ENCODE measurements at places on chromosomes 11 and 22.

- no peak for DNase-seq
Observed at GRCh38 chr11:40722179-40722795, 737.2 kb downstream of the LRRC4C start.

GRCh38 chr22:38744981-38745380, 10.8 kb downstream of the SUN2 start:
- DNase-seq = no peak

DNA sequence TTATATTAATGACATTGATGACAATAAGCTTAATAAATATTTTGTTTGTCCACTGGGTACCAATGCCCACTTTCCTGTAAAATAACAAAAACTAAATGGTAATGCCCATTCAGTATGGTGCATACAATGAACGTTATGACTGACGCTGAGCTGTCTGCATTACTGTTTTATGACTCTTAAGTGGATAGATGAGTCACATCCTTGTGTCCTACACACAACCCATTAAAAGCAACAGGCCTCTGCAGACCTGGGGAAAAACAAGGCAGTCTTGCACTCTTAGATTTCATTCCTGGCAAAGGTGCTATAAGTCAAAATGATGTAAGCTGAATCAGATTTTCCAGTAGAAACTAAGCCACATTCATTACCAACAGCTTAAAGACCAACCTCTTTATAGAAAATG, 176.3 kb upstream of the TMEM45B start:
- DNase-seq = no peak

- no peak for DNase-seq
Observed at GRCh38 chr11:15349413-15349812, 234.7 kb downstream of the INSC start.

DNA sequence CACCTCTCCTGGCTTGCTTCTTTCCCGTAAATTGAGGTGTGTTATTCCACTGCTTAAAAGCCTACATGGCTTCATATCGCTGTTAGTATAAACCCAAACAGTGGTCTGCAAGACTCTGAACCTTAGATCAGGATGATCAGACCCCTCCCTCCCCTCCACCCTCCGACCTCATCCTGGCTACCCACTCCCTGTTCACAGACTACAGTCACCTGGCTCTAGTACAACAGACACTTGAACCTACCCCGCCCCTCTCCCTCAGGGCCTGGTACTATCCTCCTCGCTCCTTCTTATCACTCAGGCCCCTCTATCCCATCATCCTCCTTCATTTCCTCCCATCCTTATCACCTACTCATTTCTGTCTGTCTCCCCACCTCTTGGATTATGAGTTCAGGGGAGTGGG, 20.1 kb downstream of the PTPRJ start:
- DNase-seq = no peak

GRCh38 chr11:131178596-131178995, 191.8 kb upstream of the NTM start:
- no peak for DNase-seq

GRCh38 chr11:890794-891540, 19.6 kb downstream of the CHID1 start:
- no peak for DNase-seq

DNA sequence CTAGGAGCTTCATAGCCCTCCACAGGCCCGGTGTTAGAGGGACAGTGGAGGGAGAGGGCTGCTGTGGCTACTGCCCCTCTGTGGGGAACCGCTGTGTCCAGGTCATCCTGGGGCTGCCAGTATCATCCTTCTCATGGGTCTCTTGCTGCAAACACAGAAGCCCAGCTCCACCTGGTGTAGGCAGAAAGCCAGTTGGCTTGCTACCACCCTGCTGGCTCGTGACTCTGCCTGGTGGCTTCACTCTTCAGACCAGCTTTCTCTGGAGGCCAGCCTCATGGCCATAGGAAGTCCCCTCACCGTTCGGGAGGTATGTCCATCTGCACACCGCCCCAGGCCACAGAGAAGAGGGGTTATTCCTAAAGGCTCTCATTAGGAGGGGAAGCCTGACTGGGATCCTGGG, 19.4 kb upstream of the SUSD2 start:
- DNase-seq = no peak

GRCh38 chr11:6646918-6647679, 8.5 kb downstream of the DCHS1 start:
- no peak for DNase-seq

DNA sequence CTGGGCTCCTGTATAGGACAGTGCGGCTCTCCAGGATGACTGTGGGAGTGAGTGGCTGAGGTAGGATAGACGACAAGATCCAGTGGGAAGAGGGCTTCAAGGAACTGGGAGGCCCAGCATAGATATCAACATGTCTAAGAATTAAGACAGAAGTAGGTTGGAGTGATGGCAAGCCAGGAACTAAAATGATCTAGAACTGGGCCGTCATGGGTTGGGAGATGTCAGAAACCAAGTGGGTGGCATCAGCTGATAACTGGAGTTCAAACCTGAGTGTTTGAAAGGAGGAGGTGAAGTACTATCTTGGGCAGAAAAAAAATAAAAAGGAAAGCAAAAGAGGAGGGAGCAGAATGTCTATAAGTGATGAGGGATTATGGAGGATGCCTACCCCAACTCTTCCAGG, 7.1 kb upstream of the MEN1 start:
- DNase-seq = no peak

- DNase-seq = no peak
Observed at GRCh38 chr22:49398115-49398514, 429.6 kb downstream of the BRD1 start.

DNA sequence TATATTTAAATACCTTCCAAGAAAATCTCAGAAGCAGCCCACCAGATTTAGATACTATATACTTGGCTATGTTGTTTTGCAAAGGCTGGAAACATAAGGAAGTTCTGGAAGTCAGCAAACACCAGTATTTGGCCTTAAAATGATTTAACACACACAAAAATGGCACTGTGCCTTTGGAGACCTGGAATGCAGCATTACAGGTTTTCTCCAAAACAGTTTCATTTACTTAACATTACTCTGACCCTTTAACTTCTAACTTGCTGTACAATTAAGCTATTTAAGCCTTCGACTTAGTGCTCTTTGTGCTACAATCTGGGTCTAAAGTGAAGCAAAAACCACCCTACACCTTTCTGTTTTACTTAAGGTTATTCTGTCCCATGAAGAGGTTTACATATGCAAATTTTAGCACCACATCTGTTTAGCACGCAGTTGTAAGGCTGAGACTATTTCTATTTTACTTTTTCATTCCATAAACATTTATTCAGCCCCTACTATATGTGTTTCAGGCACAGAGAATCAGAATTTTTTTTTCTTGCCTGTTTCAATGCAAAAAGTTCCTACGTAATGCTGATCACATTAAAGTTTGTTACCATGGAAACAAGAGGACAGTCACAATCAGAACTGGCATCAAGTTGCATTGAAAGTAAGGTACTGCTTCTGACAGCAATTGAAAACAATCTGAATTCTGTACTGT, 70.3 kb downstream of the MAML2 start:
- no peak for DNase-seq

DNA sequence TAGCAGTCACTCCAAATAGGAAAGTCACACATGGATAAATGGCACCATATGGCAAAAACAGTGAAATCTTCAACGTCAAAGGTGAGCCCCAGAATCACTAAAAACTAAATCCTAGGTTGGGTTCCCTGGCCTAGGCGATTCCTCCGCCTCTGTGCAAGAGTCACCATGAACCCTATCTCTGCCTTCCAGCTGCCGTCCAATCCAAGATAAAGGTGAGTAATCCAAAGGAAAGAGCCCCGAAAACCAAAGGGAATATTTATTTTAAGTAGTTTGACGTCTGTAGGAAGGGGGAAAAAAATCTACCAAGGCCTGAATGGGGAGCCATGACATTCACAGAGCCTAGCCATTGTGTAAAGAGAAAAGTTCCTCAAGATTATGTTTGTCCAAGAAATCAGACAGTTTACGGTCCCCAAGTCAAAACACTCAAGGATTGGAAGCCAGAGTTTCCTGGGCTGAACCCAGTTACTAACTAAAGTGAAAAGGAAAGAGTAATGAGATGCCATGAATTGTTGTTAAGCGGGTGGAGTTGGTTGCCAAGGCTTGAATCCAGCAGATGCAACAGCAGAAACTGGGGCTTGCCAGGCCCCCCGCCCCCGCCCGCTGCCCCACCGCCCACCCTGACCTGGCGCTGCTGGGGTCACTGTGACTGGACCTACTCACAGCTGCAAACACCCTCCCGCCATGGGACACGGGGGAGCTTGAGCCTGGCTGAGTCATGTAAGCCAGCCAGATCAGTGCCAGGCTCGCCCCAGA, 39.7 kb upstream of the ETS1 start:
- no peak for DNase-seq

- DNase-seq = no peak
Observed at GRCh38 chr11:111585371-111585770, 16.9 kb upstream of the SIK2 start.

GRCh38 chr11:67355794-67356386, 2.5 kb upstream of the POLD4 start:
- no peak for DNase-seq

- no peak for DNase-seq
Observed at GRCh38 chr11:48110509-48110766, 106.2 kb upstream of the OR4B1 start.

DNA sequence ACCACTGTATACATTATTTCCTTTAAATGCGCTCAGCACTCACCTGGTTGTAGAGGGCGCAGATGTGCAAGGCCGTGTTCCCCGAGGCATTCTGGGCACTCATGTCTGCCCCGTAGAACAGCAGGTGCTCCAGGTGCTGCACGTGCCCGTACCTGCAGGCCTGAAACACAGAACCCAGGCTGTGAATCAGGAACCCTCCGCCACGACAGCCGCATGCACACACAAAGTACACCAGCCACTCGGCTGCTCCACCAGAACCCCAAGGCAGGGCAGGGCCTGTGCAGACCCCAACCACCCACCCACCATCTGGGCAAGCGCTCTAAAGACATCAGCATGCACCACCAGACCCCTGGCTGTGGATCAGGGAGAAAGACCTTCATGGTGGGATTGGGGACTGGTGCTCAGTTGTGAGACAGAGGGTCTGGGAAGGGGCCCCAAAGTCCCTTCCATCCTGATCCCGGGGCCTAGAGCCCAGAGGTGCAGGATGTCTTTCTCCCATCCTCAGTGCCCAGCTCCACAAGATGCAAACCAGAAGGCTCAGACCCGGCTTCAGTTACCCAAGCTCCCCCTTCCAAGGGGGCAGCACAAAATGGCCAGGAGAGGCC, 177.2 kb downstream of the SHANK2 start:
- no peak for DNase-seq

GRCh38 chr11:44029977-44030911, 17.5 kb upstream of the ACCSL start:
- no peak for DNase-seq

GRCh38 chr11:42657169-42657568, 654.6 kb upstream of the API5 start:
- no peak for DNase-seq

GRCh38 chr11:16669799-16670415, 68.5 kb upstream of the C11orf58 start:
- no peak for DNase-seq

DNA sequence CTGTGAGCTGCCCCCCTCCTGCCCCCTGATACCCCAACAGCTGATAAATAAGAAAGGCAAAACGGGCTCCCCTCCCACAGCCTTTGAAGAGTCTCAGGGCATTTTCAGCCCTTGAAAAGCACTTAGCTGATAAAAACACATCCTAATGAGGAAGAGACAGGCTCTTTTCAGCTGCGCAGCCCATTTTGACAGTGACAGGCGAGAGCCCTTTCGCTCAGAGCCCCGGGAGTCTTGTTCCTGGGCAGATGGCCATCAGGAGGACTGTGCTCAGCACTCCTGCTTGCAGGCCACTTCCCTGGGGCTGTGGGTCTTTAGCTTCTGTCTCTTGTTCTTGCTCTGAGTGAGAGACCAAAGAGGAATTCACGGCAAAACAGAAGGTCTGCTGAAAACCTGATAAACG, 757.2 kb downstream of the BRD1 start:
- no peak for DNase-seq

DNA sequence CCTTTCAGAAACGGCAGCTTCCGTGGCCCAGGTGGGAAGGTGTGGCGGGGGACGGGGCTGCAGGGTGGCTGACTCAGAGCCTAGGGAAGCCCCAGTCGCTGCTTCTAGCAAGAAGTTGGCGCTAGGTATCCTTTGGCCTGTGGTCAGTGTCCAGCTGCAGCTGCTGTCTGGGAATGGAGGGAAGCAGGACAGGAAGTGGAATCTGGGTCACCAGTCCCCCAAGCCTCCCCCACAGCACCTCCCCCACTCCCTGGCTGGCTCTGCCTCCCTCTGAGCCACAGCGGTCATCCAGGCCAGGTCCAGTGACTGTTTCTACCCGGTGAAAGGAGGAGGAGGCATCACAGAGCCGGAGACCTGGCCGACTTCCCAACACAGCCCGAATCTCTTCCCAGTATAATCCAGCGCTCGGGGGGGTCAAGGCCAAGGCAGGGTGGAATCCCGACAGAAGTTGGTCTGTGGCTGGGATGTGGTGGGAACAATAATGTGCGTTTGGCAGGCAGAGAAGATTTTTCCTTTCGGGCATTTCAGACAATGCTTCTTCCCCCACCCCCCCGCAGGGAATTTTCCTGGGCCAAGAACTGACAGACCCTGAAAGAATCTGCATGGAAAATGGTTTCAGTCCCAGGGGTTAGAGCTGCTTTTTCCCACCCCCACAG, 45.1 kb downstream of the C11orf96 start:
- DNase-seq = no peak

GRCh38 chr11:128680906-128681305, 13.0 kb upstream of the FLI1 start:
- DNase-seq = no peak

- no peak for DNase-seq
Observed at GRCh38 chr11:22337596-22338485, at the start of gene SLC17A6. SLC17A6 (plus strand) TSS chr11:22338381; CDS start chr11:22338534, 153 bp downstream.

GRCh38 chr22:46077669-46078099, 72.6 kb upstream of the PPARA start:
- DNase-seq = no peak

GRCh38 chr22:48823941-48824340, 1003.7 kb downstream of the BRD1 start:
- no peak for DNase-seq

GRCh38 chr11:105767931-105768330, 158.1 kb downstream of the GRIA4 start:
- no peak for DNase-seq

GRCh38 chr11:74926304-74927030, 22.4 kb downstream of the XRRA1 start:
- no peak for DNase-seq

- DNase-seq = no peak
Observed at GRCh38 chr11:19327280-19327679, 86.5 kb upstream of the E2F8 start.

- DNase-seq = no peak
Observed at GRCh38 chr11:27830206-27830605, 130.0 kb upstream of the BDNF start.
